H1 (cell line): ENCODE measurements at places on chromosomes 1 and 21. TPM values are rescaled to one million over a fixed set of nuclear protein-coding genes. Genes with fewer than 3 reads are reported as not detected.

- no peak overlapping the region for H3K27ac ChIP-seq
- no peak overlapping the region for H3K4me3 ChIP-seq
- no peak for DNase-seq
- no peaks in the 10 kb centered on the region for H3K4me1 ChIP-seq
Observed at GRCh38 chr1:218408942-218409341, 63.8 kb downstream of the TGFB2 start.

DNA sequence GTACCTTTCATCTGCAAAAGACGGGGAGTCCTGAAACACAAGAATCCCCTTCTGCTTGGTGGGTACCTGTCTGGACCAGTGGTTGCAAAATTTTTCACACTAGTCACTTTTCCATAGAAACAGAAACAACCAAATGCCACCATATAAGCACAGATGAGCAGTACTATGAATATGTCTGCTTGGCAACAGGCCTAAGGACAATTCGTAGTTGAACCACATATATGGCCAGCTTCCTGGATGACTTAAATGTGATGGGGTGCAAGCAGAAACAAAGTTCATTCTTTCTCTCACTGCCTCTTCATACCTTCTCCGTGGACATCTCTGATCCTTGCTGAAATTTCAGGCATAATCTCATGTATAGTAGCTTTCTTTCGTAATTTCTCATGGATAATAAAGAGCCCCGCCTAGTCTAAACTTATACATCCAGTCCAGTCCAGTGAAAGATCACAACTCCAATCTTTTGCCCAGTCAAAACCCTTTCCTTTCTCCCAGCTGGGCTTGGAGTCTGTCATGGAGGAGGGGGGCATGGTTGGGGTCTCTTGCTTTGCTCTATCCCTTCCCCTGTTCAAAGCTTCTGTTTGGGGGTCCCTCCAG, 7.0 kb downstream of the FCAMR start:
- no peak overlapping the region for H3K27ac ChIP-seq
- no peak for DNase-seq
- H3K27me3 ChIP-seq, result no peaks in the 10 kb centered on the region
- H3K4me3 ChIP-seq, result no peak overlapping the region
- no peaks in the 10 kb centered on the region for H3K36me3 ChIP-seq

WDR4 gene
- 43.1 and 47.8 TPM in 2 replicates for total RNA-seq

GRCh38 chr1:244962130-244962529, 97.8 kb upstream of the HNRNPU start:
- no peak overlapping the region for H3K27ac ChIP-seq
- no peaks in the 10 kb centered on the region for H3K4me1 ChIP-seq
- H3K36me3 ChIP-seq, result no peaks in the 10 kb centered on the region
- no peak overlapping the region for H3K4me3 ChIP-seq
- H3K27me3 ChIP-seq, result no peaks in the 10 kb centered on the region

FAM72C gene
- total RNA-seq, result 6.1 and 6.3 TPM in 2 replicates

CRYBG2 gene
- 17.0 and 22.2 TPM in 2 replicates for total RNA-seq

DNA sequence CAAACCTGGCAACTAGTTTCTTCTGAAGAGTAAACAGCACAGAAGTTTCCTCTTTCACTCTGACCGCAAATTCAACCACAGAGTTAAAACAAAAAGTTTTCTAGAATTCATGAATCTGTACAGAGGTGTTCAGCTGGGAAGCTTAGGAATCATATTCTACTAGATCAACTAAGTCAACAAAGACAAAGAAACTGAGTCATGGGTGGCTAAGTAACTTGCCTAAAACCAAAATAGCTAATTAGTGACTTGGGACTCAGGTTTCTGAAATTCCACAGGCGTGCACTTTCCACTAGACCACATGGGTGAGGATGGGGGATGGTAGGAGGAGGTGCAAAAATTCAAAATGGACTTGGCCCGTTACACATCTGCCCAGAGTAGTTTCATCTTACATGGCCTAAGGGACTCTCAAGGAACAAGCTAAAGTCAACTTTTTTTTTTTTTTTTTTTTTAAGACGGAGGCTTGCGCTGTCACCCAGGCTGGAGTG, 25.8 kb downstream of the PTPN14 start:
- H3K27me3 ChIP-seq, result no peaks in the 10 kb centered on the region
- H3K4me3 ChIP-seq, result no peak overlapping the region
- DNase-seq, result no peak
- H3K36me3 ChIP-seq, result no peaks in the 10 kb centered on the region
- no peak overlapping the region for H3K27ac ChIP-seq

- H3K27ac ChIP-seq, result no peak overlapping the region
- H3K4me1 ChIP-seq, result no peaks in the 10 kb centered on the region
- DNase-seq, result no peak
- peaks cover 18% of the 10 kb centered on the region for H3K27me3 ChIP-seq
- H3K36me3 ChIP-seq, result no peaks in the 10 kb centered on the region
- H3K4me3 ChIP-seq, result no peak overlapping the region
Observed at GRCh38 chr1:11757047-11757446, 4.9 kb upstream of the C1orf167 start.

GRCh38 chr1:22841860-22842281, 130.8 kb downstream of the LACTBL1 start:
- H3K27me3 ChIP-seq, result no peaks in the 10 kb centered on the region
- DNase-seq, result no peak
- H3K36me3 ChIP-seq, result no peaks in the 10 kb centered on the region
- no peak overlapping the region for H3K27ac ChIP-seq
- H3K4me3 ChIP-seq, result no peak overlapping the region

GRCh38 chr1:165603810-165604209, 27.2 kb upstream of the MGST3 start:
- no peaks in the 10 kb centered on the region for H3K36me3 ChIP-seq
- no peaks in the 10 kb centered on the region for H3K4me1 ChIP-seq
- no peak overlapping the region for H3K27ac ChIP-seq
- H3K4me3 ChIP-seq, result no peak overlapping the region
- no peak for DNase-seq
- no peaks in the 10 kb centered on the region for H3K27me3 ChIP-seq

- no peak for DNase-seq
- no peak overlapping the region for H3K4me3 ChIP-seq
- no peak overlapping the region for H3K27ac ChIP-seq
- H3K36me3 ChIP-seq, result no peaks in the 10 kb centered on the region
- H3K4me1 ChIP-seq, result no peaks in the 10 kb centered on the region
Observed at GRCh38 chr21:36478207-36478701, 1.7 kb downstream of the CLDN14 start.

OPTC gene
- total RNA-seq, result 0.78 and 1.1 TPM in 2 replicates

IFI44L gene
- total RNA-seq, result not detected in 2 replicates
